ENCODE measurements at places on chromosomes 13 and 19.
A peak's percentile ranks its signal among the peaks of the same experiment; 100 is the strongest.

DNA sequence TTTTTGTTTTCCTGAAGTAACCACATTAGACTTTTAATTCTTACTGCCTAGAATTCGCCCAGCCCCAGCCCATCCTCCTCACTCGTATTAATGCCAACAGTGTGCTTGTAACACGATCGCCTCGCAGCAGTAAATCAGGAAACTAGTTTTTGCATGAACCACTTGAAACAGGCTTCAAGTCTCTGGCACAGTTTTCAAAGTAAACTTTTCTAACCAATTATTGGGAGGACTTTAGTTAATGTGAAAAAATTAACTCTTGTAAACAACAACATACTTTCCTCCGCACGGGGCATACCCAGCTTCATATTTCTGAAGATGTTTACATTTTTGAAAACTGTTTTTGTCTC lies 39.2 kb downstream of the TNFRSF19 start:
- DNase-seq, result no peak

DNA sequence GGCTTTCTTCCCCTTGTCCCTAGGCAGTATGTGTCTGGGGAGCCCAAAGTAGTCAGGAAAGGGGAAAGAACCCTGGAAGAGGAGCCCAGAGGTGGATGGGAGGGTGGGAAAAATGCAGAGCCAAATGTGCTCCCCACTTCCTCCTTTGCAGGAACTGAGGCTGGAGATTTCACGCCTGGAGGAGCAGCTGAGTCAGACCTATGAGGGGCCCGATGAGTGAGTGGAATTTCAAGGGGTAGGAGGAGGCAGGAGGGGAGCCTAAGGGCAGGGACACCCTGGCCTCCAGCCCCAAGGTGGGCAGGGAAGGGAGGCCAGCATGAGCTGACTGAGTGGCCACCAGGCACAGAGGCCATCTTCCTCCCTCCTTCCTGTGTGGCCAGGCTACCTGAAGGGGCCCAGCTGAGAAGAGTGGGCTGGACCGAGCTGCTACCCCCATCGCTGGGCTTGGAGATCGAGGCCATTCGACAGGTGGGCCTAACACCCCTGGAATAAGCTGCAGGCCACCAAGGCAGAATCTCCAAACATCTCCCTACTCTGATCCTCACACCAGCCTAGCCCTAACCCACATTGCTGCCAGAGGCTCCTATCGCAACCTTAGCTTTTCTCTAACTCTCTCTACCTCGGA lies 14.3 kb downstream of the PTH2 start:
- DNase-seq, result no peak

DNA sequence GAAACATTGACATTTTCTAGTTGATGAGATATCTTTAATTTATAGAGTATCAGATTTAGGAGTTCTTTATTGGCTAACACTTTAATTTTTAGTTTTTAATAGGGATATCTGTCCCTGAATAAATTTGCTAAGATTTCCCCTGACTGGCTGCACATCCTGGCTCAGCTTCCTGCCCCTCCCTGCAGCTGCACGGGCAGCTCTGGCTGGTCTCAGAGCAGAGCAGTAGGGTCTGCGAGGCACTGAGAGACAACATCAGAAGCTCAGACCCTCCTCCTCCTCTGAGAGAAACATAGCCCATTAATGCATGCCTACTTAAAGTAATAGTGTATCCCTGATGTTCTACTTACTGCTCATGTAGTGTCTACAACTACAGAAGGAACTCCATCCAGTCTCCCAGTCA lies 139.2 kb downstream of the TNFSF13B start:
- DNase-seq, result no peak

GRCh38 chr19:1267477-1268225 lies 1.5 kb upstream of the CIRBP start:
- no peak for DNase-seq

GRCh38 chr13:46058268-46058667 lies 5.7 kb upstream of the ZC3H13 start:
- DNase-seq, result no peak

DNA sequence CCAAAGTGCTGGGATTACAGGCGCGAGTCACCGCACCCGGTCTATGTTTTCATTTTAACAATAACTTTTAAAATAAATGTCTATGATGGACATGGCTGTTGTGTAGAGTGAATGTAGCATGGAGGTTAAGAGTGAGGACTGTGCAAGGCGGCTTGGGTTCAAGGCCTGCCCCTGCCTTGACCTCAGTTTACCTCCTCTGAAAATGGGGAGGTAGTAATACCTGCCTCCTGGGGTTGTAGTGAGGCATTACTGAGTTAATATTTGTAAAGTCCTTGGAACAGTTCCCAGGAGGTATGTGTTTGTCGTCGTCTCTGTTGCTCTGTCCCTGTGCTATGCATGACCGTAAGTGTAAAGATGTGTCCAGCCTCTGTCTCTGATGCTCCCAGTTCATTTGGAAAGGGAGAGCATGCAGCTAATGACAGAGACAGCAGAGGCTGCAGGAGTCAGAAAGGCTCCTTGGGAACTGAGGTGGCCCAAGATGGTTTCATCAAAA lies 9.4 kb downstream of the GARRE1 start:
- peak; percentile 36 for DNase-seq

GRCh38 chr13:48892688-48893075 lies 83.0 kb upstream of the FNDC3A start:
- no peak for DNase-seq

GRCh38 chr13:53201454-53202225 lies 173.0 kb downstream of the OLFM4 start:
- no peak for DNase-seq

DNA sequence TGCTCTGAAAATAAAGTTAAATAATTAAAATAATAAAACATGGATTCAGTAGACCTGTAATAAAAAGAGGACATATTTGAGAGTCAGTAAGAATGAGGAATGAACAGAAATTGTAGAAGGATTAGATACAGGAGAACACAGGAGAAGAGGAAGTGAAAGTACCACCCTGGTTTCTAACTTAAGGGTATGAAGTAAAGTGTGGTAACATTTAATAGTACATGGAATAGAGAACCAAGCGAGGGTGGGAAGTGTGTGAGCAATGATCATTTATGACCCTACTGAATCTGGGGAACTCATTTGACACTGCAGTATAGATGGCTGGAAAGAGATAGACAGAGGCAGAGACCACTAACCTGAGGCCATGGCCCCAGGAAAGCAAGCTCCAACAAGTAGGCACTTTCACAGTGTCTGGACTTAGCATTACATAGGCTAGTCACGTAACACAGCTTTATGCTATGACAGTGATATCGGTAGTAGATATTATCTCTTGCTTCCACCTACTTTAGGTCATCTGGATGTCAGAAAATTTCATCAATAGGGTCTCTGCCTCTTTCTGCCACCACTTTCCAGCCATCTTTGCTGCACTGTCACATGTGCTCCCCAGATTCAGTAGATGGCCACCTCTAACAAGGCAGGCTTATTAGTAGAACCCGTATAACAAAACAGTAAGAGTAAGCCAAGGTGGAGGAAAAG lies 633.9 kb upstream of the MIR17HG start:
- no peak for DNase-seq

GRCh38 chr13:24650161-24650560 lies 30.0 kb upstream of the ATP12A start:
- DNase-seq, result no peak

GRCh38 chr13:111506125-111506524 lies 185.7 kb downstream of the TEX29 start:
- DNase-seq, result no peak

- peak; percentile 78 for DNase-seq
Observed at GRCh38 chr19:10640361-10640760, 13.8 kb upstream of the ILF3 start.

- no peak for DNase-seq
Observed at GRCh38 chr13:108263621-108264355, 5.7 kb upstream of the TNFSF13B start.

- DNase-seq, result peak; percentile 1
Observed at GRCh38 chr13:106471957-106472543, 63.4 kb downstream of the EFNB2 start.

DNA sequence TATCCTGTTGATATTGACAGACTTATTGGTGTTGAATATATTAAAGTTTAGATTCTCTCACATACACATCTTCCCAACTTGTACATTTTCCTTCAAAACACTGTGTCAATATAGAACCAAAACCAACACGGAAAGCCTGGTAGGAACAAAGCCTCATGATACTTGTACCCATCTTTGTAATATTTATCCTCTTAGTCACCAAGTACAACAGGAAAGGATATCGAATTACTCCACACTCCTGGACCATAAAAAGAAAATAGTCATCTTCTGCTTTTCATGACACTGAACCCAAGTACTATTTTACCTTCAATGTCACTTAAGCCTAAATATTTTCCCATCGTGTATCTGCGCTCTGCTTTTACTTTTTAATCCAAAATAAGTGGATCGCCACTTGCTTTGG lies 702.9 kb upstream of the PCDH9 start:
- no peak for DNase-seq

DNA sequence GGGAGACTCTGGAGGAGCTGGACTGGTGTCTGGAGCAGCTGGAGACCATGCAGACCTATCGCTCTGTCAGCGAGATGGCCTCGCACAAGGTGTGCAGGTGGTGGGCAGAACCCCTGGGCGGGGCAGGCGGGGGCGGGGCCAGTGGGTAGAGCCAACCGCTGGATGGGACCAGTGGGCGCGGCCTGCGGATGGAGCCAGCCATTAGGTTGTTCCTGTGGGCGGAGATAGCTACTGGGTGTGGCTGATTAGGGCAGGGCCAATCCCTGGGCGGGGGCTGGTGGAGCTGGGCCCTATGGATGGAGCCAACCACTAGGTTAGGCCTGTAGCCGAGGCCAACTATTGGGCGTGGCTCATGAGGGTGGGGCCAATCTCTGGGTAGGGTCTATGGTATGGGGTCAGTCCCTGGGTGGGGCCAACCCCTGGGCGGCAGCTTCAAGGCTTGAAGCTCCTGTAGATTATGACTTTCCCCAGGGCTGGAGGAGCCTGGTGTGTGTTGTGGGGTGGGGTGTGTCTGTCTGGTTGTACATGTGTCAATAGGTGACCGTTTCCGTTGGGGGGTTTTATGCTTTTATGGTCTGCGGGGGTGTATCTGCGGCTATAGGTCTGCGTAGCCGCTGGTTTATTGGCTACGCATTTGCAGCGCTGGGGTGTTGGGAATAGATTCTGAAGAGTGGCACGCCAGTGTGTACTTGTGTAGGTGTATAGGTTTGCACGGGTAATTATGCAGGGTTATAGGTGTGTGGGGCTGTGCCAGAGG lies 30.7 kb downstream of the PDE4A start:
- no peak for DNase-seq

DNA sequence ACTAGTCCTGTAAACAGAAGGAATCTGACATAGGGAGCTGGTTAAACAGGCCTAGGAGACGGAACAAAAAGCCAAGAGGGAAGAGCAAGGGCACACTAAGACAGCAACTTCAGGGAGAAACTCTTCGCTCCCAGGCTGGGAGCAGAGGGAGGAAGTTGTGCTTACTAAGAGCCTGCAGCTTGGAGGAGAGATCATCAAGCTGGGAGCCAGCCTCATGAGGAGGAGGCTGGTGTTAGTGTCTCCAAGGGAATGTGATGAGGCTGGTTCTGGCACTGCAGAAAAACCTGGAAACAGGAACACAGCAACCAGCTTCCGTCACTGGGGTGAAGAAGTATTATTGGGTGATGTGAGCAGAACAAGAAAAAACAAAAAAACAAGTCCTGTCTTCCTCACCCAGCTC lies 1027.3 kb downstream of the UQCRFS1 start:
- DNase-seq, result no peak

DNA sequence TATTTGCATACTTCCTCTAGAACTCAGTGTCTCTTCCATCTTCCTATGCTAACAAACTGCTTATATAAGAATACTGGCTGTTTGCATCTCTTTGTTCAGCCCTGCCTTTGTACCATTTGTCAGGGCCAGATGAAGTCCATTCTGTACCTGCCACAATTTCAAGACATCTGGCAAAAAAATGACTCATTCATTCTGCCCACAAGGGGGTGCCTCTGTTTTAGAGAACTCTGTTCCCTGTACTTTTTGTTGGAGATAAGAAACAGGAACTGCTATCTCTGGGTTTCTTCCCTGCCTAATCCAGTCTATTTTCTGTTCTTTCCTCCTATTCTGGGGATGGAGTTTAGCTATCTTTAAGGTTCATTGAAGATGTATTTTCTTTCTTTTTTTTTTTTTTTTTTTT lies 23.0 kb downstream of the ZNF568 start:
- no peak for DNase-seq

GRCh38 chr19:43534305-43534815 lies 1.4 kb downstream of the ZNF575 start:
- no peak for DNase-seq

- DNase-seq, result no peak
Observed at GRCh38 chr13:84129966-84130365, 247.7 kb upstream of the SLITRK1 start.

GRCh38 chr19:14686411-14686810 lies 3.4 kb upstream of the ZNF333 start:
- DNase-seq, result peak; percentile 8

DNA sequence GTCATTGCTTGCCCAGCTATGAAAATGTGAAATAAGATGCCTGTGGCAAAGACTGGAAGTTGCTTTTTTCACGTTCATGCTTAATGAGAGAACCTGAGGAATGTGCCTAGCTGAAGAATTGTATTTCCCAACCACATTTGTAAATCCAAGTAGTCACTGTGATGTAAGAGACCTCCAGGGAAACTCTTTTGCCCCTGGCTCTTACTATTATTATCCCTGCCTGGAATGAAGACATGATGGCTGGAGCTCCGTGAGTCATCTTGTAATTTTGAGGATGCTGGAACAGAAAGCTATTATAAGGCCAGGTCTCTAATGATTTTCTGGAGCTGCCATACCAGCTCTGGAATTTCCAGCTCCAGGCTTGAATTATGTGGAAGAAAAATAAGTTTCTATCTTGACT lies 894.3 kb downstream of the DIAPH3 start:
- DNase-seq, result no peak

GRCh38 chr19:24074720-24075454 lies 12.1 kb upstream of the ZNF254 start:
- DNase-seq, result no peak

DNA sequence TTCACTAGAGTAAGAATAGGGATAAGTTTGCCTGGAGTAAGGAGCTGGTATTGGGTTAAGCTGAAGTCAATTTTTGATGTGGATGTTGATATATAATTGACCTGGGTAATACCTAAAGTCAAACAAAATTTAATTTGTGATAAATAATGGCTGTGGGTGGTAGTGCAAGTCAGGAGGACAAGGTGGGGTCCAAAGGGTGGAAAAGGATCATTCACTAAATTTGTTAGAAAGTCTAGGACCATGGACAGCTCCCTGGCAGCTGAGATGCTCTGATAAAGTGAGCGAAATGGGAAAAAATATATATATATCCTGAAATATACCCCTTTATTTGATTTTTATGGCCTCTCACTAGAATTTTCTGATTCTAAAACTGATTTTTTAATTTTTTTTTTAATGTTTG lies 463.5 kb downstream of the GPC6 start:
- DNase-seq, result peak; percentile 10

GRCh38 chr13:65456150-65456912 lies 1773.8 kb downstream of the PCDH9 start:
- no peak for DNase-seq

Measured in HepG2 (cell line).